ENCODE measurements at places on chromosomes 12 and 14.

- DNase-seq = no peak
Measured at GRCh38 chr12:27460471-27460978, 14.0 kb downstream of the SMCO2 start.

GRCh38 chr14:21054123-21054767, 3.4 kb upstream of the RNASE8 start:
- no peak for DNase-seq

GRCh38 chr14:38255673-38256532, at the start of gene CLEC14A:
Gene CLEC14A, minus strand, starts transcription at chr14:38256093. Its CDS starts 71 bp downstream, at chr14:38256022.
- DNase-seq = no peak

DNA sequence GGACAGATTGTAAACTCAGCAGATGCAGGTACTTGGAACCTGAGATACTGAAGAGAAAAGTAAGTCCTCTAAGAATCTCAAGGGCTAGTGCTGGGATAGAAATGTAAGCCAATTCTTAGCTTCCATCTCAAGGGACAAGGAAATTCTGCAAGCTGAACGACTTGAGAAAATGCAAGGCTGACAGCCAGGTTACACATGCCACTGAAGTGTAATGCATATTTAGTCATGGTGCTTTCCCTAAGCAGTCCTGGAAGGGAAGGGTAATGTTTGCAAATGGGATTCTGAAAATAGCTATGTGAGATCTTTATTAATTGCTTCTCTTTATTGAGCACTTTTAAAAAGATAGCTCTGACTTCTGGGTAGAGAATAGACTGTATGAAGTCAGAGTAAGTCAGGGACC, 402.7 kb upstream of the SEL1L start:
- DNase-seq = no peak

DNA sequence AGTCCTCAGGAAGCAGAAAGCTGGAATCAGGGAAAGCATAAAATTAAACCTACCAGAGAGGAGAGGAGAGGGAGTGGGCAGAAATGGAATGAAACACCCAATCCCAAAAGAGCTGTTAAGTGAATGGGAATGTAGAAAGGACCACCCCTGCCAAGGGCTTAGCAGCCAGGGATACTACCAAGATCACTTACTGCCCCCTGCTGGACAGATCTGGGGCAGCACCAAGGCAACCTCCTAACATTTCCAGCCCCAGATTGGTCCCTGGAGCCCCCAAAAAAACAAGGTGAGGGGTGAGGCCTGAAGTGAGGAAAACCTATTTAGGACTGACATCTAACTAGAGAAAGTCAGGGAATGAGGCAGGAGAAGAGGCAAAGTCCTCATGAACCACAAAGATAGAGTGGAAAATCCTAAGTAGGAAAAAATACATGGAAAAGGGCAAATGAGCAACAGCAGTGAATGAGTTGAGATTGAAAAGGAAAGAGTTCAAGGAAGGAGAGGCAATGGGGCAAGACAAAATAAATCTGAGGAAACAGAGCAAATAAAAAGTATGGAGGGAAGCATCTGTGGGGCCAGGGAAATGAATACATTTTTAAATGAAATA, 11.2 kb upstream of the FKBP11 start:
- DNase-seq = peak; percentile 69

DNA sequence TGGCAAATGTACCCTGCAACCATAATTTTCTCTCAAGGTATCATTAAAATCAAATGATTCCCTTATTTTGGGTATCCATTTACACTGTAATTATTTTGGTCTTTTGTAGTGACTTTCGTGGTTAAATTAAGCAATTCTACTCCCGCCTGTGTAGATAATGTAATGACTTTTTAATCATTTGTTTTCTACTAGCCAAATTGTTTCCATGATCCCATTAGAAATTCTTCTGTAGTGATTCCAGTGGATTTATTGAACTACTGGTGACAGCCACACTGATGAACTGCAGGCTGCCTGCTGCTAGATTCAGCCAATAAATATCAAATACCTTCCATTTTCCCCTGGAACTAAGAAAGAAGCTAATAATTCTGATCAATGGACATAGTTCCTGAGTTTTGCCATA, 96.0 kb downstream of the WIF1 start:
- DNase-seq = no peak

DNA sequence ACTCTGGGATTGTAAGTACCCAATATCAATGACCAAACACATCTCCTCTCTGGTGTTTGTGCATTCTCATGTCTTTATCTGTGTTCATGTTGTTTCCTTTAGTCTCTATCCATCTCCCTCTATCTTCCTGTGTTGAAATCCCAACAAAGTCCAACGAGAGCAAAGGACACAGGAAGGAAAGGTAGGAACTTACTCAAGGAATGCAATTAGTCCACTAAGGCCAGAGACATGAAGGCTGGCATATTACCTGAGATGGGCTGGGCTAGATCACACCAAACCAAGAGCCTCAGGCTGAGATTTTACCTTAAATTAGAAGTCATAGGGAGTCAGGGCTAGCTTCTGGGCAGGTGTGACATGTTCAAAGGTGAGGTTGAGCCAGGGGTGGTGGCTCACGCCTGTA, 14.3 kb upstream of the LGALS3 start:
- DNase-seq = no peak

- DNase-seq = no peak
Measured at GRCh38 chr12:119432949-119433348, 98.4 kb downstream of the CCDC60 start.

- DNase-seq = no peak
Measured at GRCh38 chr14:70021548-70022220, 142.5 kb downstream of the SMOC1 start.
